ENCODE measurements at places on chromosomes 7 and 10. TPM values are rescaled to one million over a fixed set of nuclear protein-coding genes. Genes with fewer than 3 reads are reported as not detected.

Gene NPSR1
- total RNA-seq, result not detected

Gene PPP1R3C
- total RNA-seq, result 41.2 TPM

Gene SEC31B
- total RNA-seq, result 3.7 TPM

GRCh38 chr7:52752891-52753290 is 282.5 kb upstream of the POM121L12 start:
- DNase-seq, result no peak

Gene MYPN
- not detected for total RNA-seq

All from occipital lobe (tissue), 3 donors.